ENCODE measurements at places on chromosomes 7 and 10. TPM values are rescaled to one million over a fixed set of nuclear protein-coding genes. Genes with fewer than 3 reads are reported as not detected.

DNA sequence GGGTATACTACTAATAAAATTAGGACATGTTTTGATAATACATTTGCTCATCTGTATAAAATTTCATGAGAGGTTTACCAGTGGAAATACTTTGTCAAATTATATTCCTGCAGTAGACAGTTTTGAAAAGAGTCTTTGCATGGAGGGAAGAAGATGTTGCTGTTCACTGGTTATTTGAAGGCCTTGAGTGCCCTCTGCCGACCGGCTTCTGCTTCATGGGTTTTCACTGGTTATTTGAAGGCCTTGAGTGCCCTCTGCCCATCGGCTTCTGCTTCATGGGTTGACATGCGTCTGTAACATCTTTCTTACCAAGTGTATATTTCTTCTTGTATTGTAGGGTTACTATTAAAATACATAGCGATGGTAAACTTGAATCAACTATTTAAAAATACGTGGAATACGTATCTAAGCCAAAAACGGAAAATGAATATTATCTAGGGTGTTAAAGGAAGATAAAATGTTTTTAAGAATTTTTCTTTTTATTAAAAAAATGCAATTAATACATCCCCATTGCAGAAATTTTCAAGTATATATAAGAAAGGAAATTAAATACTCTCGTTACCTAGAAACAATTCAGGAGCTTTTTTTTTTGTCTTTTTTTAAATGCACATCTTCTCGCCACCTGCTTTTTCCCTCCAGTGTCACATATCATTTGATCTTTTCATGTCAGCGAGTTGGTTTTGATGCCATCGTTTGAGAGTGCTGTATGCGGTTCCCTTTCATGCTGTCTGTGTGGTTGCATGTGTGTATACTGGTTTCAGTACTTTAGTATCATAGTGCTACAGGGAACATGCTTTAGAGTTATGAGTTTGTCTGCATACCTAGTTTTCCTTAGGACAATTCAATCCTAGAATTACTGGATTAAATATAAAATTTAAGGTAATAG, 73.4 kb downstream of the SHH start:
- peak overlapping the region; percentile 79 for H3K27ac ChIP-seq
- peaks cover 65% of the 10 kb centered on the region for H3K4me1 ChIP-seq
- H3K4me3 ChIP-seq, result peak overlapping the region; percentile 67
- peak; percentile 44 for DNase-seq
- H3K36me3 ChIP-seq, result peaks cover 55% of the 10 kb centered on the region
- no peaks in the 10 kb centered on the region for H3K27me3 ChIP-seq

- H3K36me3 ChIP-seq, result peaks cover 37% of the 10 kb centered on the region
- H3K4me3 ChIP-seq, result peak overlapping the region; percentile 97
These were observed 672 bp downstream of the GTPBP4 start for GRCh38 chr10:988667-989545.

GRCh38 chr10:83539528-83540308, 599.6 kb upstream of the GHITM start:
- no peak for DNase-seq
- no peaks in the 10 kb centered on the region for H3K36me3 ChIP-seq
- no peak overlapping the region for H3K27ac ChIP-seq

DNA sequence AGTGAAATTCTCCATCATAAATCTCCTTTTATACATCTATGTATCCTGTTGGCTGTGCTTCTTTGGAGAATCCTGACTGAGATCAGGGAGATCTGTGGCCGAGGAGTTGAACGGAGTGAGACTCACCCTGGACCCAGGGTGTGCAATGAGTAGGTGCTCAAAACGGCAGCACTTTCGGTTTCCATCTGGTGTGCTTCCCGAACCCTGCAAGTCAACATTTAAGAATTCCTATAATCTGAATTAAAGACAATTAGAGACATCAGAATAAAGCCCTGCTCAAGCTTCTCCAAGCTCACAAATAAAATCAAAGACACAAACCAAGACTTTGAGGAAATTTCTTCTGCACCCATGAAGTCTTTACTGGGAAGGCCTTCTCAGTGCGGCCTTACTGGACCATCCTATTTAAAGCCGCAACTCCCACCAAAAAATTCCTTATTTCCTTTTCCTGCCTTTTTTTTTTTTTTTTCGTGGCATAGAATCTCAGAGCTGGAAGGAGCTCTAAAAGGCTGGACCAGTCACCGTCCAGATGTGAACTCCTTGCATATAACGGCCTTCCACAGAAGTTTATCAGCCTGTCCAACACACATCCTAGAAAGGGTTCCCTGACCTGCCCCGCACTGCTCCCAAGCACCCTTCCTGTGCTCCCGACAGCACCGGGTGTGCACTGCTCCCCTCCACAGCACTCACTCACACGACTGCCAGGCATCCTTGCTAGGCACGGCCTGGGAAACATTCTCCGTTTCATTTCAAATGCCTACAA, 29.7 kb downstream of the GNA12 start:
- peaks cover 7% of the 10 kb centered on the region for H3K36me3 ChIP-seq
- no peak overlapping the region for H3K4me3 ChIP-seq
- peaks cover 8% of the 10 kb centered on the region for H3K4me1 ChIP-seq
- no peak overlapping the region for H3K27ac ChIP-seq

GRCh38 chr10:103852856-103853255, 2.5 kb downstream of the SH3PXD2A start:
- no peak for DNase-seq
- H3K27me3 ChIP-seq, result peaks cover 70% of the 10 kb centered on the region
- H3K4me1 ChIP-seq, result peaks cover 21% of the 10 kb centered on the region
- no peaks in the 10 kb centered on the region for H3K36me3 ChIP-seq
- H3K27ac ChIP-seq, result no peak overlapping the region
- H3K4me3 ChIP-seq, result no peak overlapping the region

Gene SPAG6
- total RNA-seq, result 0.18 TPM

- no peaks in the 10 kb centered on the region for H3K27me3 ChIP-seq
- no peak overlapping the region for H3K4me3 ChIP-seq
- DNase-seq, result no peak
- H3K36me3 ChIP-seq, result no peaks in the 10 kb centered on the region
- H3K4me1 ChIP-seq, result no peaks in the 10 kb centered on the region
- no peak overlapping the region for H3K27ac ChIP-seq
These were observed 262.1 kb downstream of the SKIDA1 start for GRCh38 chr10:21263263-21263803.

DNA sequence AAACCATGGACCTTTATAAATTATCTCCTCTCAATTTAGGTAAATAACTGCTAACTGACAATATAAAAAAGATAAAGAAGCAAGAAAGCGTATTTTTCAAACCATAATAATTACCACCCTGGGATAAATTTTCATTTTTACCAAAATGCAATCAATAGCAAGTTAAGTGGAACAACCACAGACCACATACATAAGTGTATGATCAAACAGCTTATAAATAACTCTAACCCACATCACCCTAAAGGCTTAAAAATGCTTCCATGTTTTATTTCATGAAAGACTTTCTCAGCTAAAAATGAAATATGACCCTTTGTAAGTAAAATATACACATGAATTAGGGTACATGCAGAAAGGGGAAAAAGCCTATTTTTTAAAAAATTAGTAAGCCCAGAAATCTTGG, 156.5 kb downstream of the SGMS1 start:
- H3K36me3 ChIP-seq, result peaks cover 5% of the 10 kb centered on the region
- peaks cover 39% of the 10 kb centered on the region for H3K4me1 ChIP-seq
- no peak for DNase-seq
- no peaks in the 10 kb centered on the region for H3K27me3 ChIP-seq
- H3K4me3 ChIP-seq, result no peak overlapping the region
- H3K27ac ChIP-seq, result no peak overlapping the region

DNA sequence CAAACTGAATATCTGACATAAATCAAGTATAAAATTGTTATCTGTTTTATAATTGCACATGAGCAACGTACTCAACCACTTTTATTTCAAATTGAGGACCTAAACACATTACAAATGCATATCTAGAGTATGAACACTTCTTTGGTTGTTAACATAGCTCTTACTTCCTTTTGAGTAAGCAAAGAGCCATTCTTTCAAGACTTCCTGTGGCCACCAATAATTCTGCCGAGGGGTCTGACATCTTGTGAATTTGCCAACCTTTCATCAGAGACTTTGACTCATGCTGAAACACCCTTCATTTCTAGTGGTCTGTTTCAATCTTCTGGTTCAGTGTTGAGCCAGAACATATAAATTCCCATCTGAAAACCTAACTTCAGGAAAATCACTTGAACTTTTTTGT, 59.4 kb downstream of the CDK14 start:
- no peak overlapping the region for H3K4me3 ChIP-seq
- no peak overlapping the region for H3K27ac ChIP-seq
- DNase-seq, result no peak
- H3K36me3 ChIP-seq, result no peaks in the 10 kb centered on the region
- no peaks in the 10 kb centered on the region for H3K27me3 ChIP-seq
- no peaks in the 10 kb centered on the region for H3K4me1 ChIP-seq

Gene NPFFR1
- total RNA-seq, result not detected

GRCh38 chr7:71326595-71326994, 194.7 kb downstream of the GALNT17 start:
- no peak overlapping the region for H3K27ac ChIP-seq
- H3K4me3 ChIP-seq, result no peak overlapping the region
- H3K36me3 ChIP-seq, result no peaks in the 10 kb centered on the region
- H3K27me3 ChIP-seq, result no peaks in the 10 kb centered on the region

DNA sequence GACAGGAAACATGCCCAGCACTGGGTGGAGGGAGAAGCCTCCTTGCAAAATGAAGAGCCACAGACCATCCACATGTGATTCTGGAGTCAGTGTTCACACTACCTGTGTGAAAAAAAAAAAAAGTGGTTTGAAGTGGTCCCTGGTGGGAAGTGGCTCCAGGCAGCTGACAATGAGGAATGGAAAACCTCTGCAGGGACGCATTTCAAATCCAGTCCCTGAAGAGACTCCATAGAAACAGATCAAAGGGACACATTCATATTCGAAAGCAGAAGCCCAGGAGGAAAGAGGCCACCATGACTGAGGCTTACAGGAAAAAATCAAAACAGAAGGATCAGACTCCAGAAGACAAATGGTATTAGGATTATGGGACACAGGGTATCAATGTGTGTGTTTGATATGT, 11.5 kb upstream of the TCERG1L start:
- DNase-seq, result no peak
- H3K27me3 ChIP-seq, result peaks cover 8% of the 10 kb centered on the region
- H3K4me3 ChIP-seq, result no peak overlapping the region
- no peaks in the 10 kb centered on the region for H3K36me3 ChIP-seq
- H3K4me1 ChIP-seq, result no peaks in the 10 kb centered on the region

Data from activated T-helper 1 cell treated with anti-CD3 and anti-CD28 coated beads, Interleukin-12 subunit alpha, Interleukin-12 subunit beta, Interleukin-2, Interleukin-4 antibody, amounts not matched to agents 30 ng/mL and 10 ng/mL and 1 ng/mL, durations not matched to agents 14 hours and 24 hours and 36 hours (primary cell).